ENCODE measurements at places on chromosomes 5 and 9. TPM values are rescaled to one million over a fixed set of nuclear protein-coding genes. Genes with fewer than 3 reads are reported as not detected.

AFAP1L1 gene
- total RNA-seq, result 0.98 TPM

HMGCR gene
- 98.1 TPM for total RNA-seq

PHF24 gene
- not detected for total RNA-seq

PCDHGA5 gene
- 0.21 TPM for total RNA-seq

WNT8A gene
- total RNA-seq, result not detected

TAS2R1 gene
- total RNA-seq, result not detected

DELE1 gene
- 55.7 TPM for total RNA-seq

CSF1R gene
- 2.3 TPM for total RNA-seq

RFESD gene
- total RNA-seq, result 2.5 TPM

SLC9A3 gene
- total RNA-seq, result 5.5 TPM

GRCh38 chr9:82337351-82337750 lies 348.8 kb downstream of the SPATA31D1 start:
- DNase-seq, result no peak

- peak; percentile 8 for DNase-seq
Observed at GRCh38 chr5:66757219-66757833, 161.1 kb downstream of the MAST4 start.

- peak; percentile 61 for DNase-seq
Observed at GRCh38 chr9:108272349-108272899, 583.4 kb downstream of the ACTL7B start.

DNA sequence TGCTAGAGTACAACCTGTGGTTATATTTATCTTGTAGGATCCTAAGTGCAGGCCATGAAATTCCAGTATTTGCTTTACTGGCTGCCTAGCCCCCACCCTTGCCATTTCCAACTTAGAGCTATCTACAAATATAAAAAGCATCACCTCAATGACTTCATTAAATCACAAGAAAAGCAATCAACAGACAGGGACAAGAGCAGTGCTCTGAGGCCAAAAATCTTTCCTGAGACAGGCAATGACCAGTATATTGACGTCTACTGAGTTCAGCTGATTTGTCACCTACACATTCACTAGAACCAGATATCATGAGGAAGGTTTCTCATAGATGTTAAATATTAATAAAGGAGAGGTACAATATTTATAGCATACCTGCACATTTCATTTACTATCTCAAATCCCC lies 38.4 kb upstream of the CTNNAL1 start:
- no peak for DNase-seq

DNA sequence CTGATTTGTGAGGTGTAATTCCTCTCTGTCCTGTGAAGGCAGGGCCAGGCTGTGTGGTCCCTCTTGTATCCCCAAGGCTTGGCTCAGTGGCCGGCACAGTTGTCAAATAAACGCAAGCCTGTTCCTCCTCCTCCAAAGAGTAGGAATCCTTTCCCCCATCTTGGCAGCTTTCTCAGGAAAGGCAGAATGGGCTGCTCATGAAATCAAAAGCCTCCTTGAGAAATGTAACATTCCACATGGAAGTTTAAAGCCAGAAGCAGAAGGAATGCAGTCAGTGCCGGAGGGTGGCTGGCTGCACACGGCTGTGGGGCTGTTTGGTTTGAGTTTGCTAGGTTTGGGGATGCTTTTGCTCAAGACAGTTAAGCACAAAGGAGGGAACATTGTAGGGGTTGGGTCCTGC lies 34.5 kb upstream of the MED10 start:
- no peak for DNase-seq

- DNase-seq, result peak; percentile 17
Observed at GRCh38 chr9:76756268-76756640, 8.0 kb upstream of the PCA3 start.

DNA sequence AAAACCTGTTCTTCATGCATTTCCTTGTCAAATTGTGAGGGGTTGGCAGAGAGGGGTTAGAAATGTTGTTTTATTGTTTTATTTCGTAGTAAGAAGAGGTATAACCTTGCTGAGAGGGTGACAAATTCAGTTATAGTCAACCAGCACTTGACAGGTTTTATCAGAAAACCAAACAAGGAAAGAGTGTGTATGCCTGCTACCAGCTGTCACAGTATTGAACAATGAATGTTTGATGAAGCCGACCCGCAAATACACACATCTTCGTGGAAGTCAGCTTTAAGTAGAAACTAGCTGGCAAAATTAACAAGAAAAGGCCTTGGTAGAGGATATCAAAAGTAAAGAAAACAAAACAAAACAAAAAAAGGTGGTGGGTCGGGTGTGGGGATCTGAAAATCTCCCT lies 214.6 kb upstream of the TLE4 start:
- DNase-seq, result no peak

GRCh38 chr5:149666212-149666852 lies 63.8 kb upstream of the PPARGC1B start:
- DNase-seq, result peak; percentile 41

- no peak for DNase-seq
Observed at GRCh38 chr9:79664375-79664831, 92.6 kb downstream of the TLE4 start.

DNA sequence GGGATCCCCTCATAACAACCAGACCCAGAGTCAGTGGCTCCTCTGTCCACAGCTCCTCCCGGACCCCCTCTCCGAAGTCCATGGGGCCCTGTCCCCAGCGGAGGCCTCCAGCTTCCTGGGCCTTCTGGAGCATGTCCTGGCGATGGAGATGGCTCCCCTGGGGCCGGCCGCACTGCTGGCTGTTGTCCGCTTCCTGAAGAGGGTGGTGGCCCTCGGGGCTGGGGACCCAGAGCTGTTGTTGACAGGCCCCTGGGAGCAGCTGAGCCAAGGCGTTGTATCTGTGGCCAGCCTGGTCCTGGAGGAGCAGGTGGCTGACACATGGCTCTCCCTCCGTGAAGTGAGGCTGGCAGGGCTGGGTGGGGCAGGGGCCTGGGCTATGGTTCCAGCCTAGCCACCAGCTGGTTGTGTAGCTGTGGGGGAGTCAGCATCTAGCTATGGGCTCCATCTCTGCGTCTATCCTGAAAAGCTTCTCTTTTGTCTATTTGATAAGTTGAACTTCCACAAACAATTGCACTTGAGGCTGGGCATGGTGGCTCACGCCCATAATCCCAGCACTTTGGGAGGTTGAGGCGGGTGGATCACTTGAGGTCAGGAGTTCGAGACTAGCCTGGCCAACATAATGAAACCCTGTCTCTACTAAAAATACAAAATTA lies 4.7 kb downstream of the ADGRD2 start:
- no peak for DNase-seq

GRCh38 chr5:90944116-90944515 lies 385.5 kb downstream of the ADGRV1 start:
- no peak for DNase-seq

DNA sequence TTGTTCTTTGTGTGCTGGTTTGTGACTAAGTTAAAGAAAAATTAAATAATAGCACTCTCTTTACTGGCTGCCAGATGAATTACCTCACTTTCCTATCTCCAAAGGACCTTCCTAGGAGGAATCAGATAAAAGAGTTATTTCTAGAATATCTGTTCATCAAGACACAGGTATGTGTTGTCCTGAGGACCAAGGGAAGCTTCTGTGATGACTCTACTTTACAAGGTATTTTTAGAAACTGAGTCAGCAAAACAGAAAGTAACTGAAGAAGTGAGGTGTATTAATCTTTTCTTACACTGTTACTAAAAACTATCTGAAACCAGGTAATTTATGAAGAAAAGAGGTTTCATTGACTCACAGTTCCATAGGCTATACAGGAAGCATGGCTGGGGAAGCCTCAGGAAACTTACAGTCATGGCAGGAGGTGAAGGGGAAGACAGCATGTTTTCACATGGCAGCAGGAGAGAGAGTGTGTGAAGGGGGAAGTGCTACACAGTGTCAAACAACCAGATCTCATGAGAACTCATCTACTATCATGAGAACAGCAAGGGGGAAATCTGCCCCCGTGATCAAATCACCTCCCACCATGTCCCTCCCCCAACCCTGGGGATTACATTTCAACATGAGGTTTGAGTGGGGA lies 189.2 kb upstream of the DMAC1 start:
- DNase-seq, result no peak
